SW 1271 (cell line): ENCODE measurements at places on chromosomes 6 and 20.

GRCh38 chr6:31243508-31243907, 28.4 kb downstream of the HLA-C start:
- DNase-seq = no peak

GRCh38 chr20:44173116-44173515, 13.9 kb downstream of the JPH2 start:
- DNase-seq = no peak

GRCh38 chr20:41422953-41423352, 56.3 kb upstream of the EMILIN3 start:
- DNase-seq = no peak

GRCh38 chr6:147311218-147311617, 107.0 kb downstream of the STXBP5 start:
- no peak for DNase-seq

DNA sequence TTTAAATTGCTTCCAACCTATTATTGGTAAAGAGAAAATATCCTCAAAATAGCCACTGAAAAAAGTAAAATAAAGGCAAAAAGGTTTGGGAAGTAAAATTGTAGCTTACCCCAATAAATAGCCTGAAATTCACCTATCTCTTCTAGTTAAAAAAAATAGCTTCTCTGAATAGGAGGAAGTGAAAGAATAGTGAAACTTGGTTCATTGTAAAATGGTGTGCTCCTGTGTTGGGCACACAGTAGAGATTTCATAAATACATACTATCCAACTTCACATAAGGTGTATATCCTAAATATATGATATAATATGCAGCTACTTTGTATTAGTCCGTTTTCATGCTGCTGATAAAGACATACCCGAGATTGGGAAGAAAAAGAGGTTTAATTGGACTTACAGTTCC, 45.3 kb downstream of the CDK19 start:
- no peak for DNase-seq

DNA sequence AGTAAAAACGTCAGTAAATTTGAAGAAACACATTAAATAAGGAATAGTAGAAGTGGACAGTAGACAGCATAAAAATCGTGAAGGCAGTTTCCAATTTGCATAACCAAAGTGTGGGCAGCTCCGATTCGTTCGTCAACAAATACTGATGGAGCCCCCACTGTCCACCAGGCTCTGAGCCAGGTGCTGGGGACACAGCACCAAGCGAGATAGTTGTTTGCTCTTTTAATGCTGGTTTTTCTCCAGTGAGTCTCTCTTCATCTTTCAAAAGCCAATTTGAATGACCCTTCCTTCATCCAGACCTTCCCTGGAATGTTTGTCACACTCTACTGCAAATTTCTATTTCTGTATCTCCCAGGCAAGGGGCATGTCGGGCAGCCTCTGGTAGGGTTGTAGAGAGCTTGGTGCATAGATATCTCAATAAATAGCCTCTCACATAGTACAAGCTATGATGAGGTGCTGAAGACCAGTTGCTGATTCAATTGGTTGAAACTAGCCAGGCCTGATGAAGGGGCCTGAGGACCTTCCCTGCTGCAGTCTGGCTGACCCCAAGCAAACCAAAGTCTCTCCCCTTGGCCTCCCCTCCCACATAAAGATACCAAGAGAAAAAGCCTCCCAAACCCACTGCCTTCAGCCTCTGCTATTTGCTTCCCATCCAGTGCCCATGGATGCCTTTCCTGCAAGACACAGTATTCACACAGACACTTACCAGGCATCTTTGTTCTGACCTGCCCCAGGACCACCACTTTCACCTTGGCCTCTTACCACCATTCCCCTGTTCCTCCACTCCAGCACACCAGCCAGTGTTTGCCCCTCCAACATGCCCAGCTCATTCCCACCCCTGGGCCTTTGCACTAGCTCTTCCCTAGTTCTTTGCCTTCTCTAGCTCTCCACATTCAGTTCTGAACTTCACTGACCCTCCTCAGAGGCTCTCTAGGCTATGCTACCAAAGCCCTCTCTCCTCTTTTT, 125.2 kb downstream of the CEBPB start:
- no peak for DNase-seq

GRCh38 chr6:42766163-42766670, 15.6 kb upstream of the BICRAL start:
- no peak for DNase-seq

DNA sequence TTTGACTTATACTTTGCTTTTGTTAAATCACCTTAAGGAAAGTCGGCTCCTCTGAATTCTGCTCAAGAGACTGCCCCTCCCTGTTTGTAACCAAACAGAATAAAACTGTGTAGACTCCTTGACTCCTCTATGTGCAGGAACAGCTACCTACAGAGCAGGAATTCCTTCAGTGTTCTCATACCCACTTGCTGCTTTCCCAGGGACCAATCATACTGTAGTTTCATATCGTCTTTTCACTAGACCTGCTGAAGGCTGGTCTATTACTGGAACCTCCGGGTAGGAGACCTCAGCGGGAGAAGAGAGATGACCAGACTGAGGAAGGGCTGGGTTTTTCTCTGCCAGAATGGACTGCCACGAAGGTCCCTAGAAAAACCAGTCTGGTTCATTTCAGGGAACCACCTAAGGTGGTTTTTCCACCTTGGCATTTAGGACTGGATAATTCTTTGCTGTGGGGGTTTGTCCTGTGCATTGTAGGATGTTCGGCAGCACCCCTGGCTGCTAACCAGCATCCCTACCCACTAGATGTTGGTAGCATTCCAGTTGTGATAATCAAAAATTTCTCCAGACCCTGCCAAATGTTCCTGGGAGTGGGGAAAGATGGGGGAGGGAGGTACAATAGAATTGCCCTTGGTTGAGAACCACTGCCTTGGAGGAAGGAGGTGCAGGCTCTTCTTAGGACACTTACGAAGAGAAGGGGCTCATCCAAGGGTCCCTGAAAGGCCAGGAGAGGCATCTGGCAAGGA, 80.5 kb downstream of the DNAAF9 start:
- no peak for DNase-seq

- no peak for DNase-seq
Measured at GRCh38 chr6:164554700-164555476, 754.5 kb downstream of the C6orf118 start.

- DNase-seq = no peak
Measured at GRCh38 chr6:11622156-11622555, 84.6 kb downstream of the TMEM170B start.

- DNase-seq = no peak
Measured at GRCh38 chr20:51318058-51318949, 224.2 kb downstream of the NFATC2 start.

DNA sequence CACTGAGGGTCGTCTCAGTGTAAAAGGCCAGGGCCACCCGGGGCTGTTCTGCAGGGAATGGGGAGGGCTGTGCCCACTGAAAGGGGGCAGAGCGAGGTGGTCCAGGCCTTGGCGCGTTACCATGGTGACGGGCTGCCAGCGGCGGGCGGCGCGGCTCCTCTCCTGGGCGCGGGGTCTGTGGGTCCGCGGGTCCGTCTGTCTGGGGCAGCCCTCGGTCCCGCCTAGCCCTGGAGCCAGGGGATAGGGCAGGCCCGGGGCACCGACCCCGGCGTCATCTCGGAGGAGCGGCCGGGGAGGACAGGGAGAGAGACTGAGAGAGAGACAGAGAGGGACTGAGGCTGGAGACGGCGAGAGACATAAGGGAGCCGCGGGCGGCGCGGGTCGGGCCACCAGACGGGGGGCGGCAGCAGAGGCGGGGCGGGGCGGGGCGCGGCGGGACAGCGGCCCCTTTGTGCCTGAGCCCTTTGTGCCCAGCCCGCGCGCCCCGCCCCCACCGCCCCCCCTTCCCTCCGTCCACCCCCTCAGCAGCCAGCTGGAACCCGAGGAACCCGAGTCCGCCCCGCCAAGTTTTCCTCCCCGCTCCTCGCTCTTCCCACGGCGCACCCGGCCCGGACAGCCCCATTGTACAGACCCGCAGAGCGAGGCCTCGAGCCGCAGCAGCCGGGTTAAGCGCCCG, at the start of gene KIAA1755:
Gene KIAA1755 (minus strand): TSS at position 358 of the 676 bp plus-strand sequence. CDS start 235 bp downstream, at position 123.
- DNase-seq = no peak

- no peak for DNase-seq
Measured at GRCh38 chr6:63066055-63066704, 145.1 kb upstream of the FKBP1C start.

DNA sequence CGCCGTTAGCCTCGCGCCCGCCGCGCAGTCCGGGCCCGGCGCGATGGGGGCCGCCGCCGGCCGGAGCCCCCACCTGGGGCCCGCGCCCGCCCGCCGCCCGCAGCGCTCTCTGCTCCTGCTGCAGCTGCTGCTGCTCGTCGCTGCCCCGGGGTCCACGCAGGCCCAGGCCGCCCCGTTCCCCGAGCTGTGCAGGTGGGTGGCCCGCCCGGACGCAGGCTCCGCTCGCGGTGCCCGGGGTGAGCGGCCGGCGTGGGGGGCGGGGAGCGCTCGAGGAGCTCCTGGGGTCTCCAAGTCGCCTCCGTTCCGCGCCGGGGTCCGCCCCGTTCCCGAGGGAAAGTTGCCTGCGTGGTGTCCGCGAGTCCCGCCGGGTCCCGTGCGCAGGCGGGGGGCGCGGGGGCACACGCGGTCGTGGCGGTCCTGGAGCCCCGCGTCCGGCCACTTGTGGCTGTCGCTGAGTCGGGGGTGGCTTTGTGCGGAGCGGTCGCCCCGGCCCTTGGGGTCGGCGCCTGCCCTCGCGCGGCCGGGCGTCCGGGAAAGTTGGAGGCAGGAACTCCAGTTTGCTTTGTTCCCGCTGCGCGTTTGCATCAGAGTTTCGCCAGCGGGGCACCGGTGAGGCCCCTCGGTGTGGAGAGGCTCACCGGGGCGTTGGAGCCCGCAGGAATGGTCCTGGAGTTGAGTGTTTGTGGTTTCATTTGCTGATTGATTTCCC, 476 bp downstream of the IGF2R start:
- no peak for DNase-seq

DNA sequence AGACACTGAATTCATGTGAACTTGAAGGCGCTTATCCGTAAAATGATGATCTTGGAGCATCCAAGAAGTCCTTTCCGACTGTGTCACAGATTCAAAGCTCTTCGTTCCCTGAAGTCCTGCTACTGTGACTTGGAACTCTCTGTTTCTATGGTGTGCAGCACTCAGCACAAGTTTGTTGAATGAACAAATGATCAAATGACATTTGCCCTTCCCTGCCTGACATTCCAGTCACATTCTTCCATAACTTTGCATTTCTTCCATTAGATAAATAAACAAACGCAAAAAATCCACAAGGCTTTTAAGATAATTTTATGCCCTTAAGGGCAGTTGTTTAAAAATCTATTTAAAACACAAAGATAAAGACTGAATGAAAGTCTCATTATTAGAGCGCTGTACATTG, 39.9 kb downstream of the SGK1 start:
- no peak for DNase-seq

GRCh38 chr6:107360476-107360875, 98.9 kb downstream of the PDSS2 start:
- DNase-seq = no peak

DNA sequence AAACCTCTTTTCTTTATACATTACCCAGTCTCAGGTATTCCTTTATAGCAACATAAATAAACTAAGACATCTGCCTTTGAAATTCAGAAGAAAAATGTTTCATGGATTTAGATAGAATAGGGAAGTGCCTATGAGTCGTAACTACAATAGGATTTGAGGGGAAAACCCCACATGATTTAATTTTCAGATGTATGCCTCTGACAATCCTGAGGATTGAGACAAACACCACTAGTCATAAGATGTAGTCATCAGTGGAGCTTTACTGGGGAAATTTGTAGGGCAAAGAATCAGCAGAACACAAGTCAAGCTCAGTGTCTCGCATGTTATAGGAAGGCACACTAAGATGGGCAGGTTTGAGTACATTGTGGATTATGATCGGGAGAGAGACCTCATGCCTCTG, 566.4 kb downstream of the BMP2 start:
- no peak for DNase-seq
